Cardiac muscle cell (in vitro differentiated cells and primary cell): ENCODE measurements at places on chromosomes 6 and 20.

- no peak for DNase-seq
Observed at GRCh38 chr6:53100561-53100960, 35.4 kb downstream of the FBXO9 start.

DNA sequence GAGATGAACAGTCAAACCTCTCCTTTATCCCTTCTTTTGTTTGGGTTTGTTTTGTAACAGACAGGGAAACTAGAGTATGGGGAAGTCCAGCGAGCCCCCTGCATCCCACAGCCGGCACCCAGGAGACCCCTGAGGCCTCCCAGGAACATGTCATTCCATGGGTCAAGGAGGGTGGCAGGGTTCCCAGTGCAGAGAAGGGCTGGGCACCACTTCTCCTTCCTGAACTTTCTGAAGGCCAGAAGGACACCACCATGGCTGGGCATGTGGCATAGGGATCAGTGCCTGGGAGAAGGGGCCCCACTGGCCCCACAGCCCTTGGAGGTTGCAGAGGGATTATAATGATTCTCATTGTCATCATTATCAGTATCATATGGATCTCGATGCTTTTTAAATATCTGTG, 13.9 kb upstream of the CST7 start:
- DNase-seq, result no peak

GRCh38 chr6:10901770-10902169, 14.9 kb downstream of the SYCP2L start:
- no peak for DNase-seq

DNA sequence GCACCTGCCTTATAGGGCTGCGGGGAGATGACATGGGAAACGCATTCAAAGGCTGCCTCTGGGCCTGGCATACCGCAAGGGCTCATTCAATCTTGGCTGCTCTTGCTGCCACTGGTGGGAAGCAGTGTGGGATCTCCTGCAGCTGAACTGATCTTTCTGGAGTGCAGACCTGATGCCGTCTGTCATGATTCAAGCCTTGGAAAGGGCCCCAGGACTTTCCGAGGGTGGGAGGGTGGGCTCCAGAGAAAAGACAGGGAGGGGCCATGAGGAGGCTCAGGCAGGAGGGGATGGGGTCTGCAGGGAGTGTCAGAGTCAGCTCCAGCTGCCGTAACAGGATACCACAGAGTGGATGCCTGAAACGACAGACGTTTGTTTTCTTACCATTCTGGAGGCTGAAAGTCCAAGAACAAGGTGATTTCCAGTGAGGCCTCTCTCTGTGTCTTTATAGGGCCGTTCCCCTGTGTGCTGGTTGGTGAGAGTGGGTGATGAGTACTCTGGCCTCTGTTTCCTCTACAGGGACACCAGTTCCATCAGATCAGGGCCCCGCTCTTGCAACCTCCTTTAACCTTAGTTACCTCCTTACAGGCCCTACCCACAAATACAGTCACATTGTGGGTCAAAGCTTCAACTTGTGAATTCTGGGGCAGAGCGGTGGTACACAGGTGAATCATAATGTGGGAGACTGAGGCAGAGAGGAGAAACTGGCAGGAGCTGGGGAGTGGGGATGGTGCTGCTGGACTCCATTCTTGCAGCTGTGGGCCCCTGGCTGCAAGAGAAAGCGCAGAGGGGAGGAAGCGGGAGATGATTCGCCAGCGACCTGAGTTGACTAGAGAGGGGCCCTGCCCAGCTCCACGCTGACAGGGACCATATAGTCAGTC, 148.4 kb downstream of the SYCP2 start:
- no peak for DNase-seq

GRCh38 chr6:25458485-25458884, 179.3 kb downstream of the CARMIL1 start:
- DNase-seq, result no peak
